HCEC 1CT (cell line): ENCODE measurements at places on chromosomes 3 and 15.

DNA sequence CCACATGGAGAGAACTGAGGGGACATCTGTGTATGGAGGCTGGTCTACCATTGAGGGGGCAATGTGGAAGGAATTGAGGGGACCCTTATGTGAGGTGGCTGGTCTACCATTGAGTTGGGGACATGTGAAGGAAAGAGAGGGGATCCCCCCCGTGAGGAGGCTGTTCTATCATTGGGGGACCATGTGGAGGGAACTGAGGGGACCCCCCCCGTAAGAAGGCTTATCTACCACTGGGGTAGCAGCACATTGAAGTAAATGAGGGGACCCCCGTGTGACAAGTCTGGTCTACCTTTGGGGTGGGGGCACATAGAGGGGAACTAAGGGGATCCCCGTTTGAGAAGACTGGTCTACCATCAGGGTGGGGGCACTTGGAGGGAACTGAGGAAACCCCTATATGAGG, 158.0 kb downstream of the FBLN2 start:
- no peak for DNase-seq

- no peak for DNase-seq
Observed at GRCh38 chr3:112365035-112365434, 32.1 kb downstream of the CD200 start.

DNA sequence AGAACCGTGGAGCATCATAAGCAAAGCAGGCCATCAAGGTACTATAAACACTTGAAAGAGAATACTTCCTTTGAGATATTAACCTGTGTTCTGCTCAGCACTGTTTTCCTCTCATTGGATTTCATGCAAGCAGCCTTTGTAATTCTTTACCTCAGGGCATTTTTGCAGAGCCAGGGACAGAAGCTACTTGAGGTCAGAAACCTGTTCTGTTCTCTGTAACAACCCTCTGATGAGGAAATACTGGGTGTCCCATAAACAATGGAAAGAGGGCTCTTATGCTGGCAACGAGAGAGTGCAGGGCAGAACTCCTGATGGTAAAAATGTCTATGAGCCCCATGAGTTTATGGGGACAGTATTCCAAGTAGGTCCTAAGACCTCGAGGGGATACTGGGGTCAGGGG, 66.0 kb downstream of the DCLK3 start:
- DNase-seq, result no peak

- peak; percentile 60 for DNase-seq
Observed at GRCh38 chr3:24460974-24461373, 33.7 kb downstream of the THRB start.

- no peak for DNase-seq
Observed at GRCh38 chr3:186998937-186999368, 68.6 kb downstream of the ST6GAL1 start.

- DNase-seq, result no peak
Observed at GRCh38 chr3:140467796-140468315, 210.0 kb upstream of the TRIM42 start.

- no peak for DNase-seq
Observed at GRCh38 chr3:85626662-85627061, 667.9 kb downstream of the CADM2 start.

- no peak for DNase-seq
Observed at GRCh38 chr3:71052716-71053115, 530.8 kb downstream of the FOXP1 start.

- no peak for DNase-seq
Observed at GRCh38 chr3:192408007-192408646, 319.2 kb downstream of the FGF12 start.

DNA sequence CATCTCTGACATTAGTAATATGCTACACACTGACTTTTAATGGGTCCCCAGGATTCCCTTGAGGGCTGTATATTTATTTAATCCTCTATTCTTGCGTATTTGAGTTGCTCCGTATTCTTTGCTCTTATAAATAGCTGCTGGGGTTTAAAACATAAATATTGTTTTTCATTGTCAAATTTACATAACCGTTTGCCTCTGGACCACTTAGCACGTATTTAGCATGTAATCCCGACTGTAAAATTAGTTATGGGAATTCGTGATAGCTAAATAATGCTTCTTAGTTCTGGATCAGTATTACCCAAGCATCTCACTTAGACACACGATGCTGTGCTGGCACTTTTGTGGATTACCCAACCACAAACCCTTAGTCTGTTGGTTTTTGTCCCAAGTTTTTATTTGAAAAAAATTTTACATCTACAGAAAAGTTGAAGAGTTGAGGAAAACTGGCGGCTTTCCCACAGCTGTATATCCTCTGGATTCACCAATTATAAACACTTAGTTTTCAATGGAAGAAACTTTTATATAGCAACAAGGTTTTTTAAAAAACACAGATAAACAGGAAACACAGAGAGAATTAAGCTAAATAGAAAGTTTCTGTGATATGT, 296.8 kb upstream of the TPM1 start:
- DNase-seq, result no peak

DNA sequence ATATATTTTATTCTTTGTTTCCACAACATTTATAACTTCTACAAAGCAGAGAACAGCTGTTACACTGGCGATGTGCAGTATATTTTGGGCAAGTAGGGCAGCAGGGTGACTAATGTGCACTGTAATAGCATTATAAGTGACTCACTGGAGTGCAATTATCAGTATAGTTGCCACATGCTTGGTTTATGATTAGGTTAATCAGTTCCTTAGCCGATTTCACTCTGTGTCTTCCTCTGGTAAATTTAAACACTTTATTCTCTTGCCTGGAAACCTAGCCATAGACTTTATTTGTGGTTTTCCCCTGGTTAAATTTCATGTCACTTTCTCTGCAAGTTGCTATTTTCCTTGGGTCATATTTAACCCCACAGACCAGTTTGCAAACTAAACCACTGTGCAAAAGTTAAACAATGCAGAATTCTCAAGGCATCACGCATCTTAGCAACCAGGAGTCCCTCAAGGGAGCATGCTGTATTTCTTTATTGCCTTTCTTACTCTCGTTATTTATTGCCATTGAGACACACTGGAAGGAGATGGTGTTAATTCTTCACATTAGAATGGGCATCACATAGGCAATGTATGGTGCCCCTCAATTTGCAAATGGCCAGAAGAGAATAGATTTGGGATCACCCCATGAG, 690.2 kb upstream of the DPPA4 start:
- peak; percentile 78 for DNase-seq

DNA sequence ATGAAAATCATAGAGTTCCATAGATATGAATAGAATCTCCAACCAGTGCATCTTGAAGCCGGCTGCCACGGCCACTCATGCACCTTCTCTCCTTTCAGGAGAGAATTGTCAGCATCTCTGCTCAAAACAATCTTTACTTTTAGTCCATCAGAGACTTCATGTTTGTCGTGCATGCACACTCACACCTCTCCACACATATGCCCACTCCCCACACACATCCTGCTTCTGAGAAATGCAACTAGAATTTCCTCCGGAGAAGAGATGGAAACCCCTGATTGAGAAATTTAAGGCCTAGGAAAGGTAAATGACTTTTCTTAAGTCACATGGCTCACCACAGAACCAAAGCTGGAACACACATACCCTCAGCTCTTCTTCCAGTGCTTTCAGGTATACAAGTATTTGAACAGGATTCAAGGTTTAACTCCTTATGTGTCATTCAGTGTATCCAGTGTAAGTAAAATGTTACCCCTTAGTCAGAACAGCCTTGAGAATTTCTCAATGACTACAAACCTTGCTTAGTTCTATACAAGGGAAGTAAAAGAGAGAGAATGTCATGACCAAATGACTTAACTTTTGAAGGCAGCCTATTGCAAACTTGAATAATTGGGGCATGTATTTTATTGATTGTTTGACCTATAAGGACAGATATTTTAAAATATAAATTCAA, 69.1 kb upstream of the TSEN2 start:
- no peak for DNase-seq

- DNase-seq, result peak; percentile 43
Observed at GRCh38 chr3:141426404-141427034, 58.2 kb downstream of the ZBTB38 start.

- DNase-seq, result no peak
Observed at GRCh38 chr15:45128971-45129639, 574 bp downstream of the DUOXA1 start.

DNA sequence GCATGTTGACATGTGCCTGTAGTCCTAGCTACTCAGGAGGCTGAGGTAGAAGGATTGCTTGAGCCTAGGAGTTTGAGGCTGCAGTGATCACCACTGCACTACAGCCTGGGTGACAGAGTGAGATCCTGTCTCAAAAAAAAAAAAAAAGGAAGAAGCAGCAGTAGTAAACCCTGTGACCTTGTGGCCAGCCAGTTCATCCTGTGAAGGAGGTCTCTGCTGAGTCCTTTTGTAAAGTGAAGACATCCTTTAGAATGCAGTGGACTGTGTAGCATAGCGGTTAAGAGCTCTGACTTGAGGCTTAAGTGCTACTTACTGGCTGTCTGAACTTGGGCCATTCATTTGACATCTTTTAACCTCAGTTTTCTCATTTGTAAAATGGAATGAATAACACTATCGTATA, 8.3 kb downstream of the EXOSC7 start:
- DNase-seq, result no peak

GRCh38 chr3:11235385-11235784, 36.8 kb upstream of the ATG7 start:
- no peak for DNase-seq

DNA sequence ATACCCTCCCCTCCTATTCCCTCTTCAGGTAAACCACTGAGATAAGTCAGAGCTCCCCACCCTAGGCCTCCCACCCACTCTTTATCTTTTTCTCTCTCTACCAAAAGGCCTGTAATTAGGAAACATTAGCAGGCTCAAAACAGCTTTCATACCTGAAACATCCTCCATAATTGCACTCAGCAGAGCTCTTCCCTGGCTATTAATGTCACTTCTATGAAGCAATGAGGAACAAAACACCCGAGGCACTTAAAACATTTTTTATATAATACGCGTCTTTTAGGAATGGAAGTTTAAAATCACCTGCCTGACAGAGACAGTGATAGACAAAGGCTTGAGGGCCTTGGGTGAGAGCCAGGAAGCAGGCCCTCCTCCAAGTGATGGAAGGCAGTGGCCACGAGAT, 138.9 kb downstream of the EPHB1 start:
- DNase-seq, result no peak

GRCh38 chr3:155572085-155572484, 172.8 kb downstream of the PLCH1 start:
- peak; percentile 14 for DNase-seq

- peak; percentile 95 for DNase-seq
Observed at GRCh38 chr15:89836267-89837133, 21.8 kb upstream of the ANPEP start.

GRCh38 chr15:40472171-40472727, 1.5 kb downstream of the CHST14 start:
- no peak for DNase-seq

GRCh38 chr3:149813367-149814281, 609 bp downstream of the RNF13 start:
- peak; percentile 39 for DNase-seq

DNA sequence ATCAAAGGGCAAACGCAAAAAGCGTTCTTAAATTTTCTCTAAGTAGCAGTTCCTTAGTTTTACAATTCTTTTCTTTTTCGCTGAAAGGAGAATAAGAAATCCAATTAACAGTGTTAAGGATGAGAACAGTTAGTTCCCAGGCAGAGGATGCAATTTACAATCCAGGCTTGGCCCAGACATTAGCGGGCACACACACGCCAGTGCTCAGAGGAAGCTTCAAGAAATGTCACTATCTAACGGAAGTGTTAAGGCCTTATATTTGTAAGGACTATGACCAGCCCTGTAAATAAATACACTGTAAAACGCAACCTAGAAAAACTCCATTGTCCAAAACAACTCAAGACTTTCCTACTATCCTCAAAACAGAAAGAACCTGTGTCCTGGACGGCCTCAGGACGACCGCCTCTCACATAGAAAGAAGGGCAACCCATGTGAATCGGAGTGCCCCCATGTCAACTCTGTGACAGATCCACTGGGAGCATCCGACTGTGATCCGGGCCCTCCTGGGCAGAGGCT, 1.3 kb downstream of the ACAP2 start:
- DNase-seq, result no peak

GRCh38 chr15:65783872-65784271, 8.2 kb downstream of the DENND4A start:
- DNase-seq, result no peak

GRCh38 chr3:38169027-38169317, 3.6 kb downstream of the OXSR1 start:
- peak; percentile 67 for DNase-seq

DNA sequence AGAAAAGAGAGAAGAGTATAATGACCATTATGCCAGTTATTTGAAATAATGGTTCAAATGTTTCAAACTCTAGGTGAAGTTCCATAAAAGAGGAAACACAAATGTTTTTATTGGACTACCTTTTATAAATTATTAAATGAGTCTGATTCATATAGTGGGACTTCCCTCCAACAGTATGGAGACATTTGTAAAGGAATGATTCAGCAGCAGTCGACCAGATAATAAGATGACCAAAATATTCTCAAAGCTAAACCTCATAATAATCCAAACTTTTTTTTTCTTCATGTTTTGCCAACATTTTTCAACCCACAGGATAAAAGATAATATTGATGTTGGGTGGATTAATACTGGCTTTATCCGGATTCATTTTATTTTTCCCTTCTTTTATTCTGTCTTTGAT, 18.8 kb downstream of the TIPARP start:
- peak; percentile 51 for DNase-seq

GRCh38 chr3:17707813-17708543, 34.5 kb downstream of the TBC1D5 start:
- DNase-seq, result peak; percentile 55

DNA sequence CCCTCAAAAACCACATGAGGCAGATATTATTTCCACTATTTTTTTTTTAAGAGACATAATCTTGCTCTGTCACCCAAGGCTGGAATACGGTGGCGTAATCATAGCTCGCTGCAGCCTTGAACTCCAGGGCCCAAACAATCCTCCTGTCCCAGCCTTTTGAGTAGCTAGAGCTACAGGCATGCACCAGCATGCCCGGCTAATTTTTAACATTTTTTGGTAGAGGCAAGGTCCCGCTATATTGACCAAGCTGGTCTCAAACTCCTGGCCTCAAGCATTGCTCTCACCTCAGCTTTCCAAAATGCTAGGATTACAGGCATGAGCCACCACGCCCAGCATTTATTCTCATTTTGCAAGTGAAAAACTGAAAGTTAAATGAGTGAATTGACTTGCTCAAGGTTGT, 50.8 kb upstream of the PIAS1 start:
- DNase-seq, result no peak

GRCh38 chr3:196590279-196590678, 21.8 kb downstream of the FBXO45 start:
- no peak for DNase-seq

DNA sequence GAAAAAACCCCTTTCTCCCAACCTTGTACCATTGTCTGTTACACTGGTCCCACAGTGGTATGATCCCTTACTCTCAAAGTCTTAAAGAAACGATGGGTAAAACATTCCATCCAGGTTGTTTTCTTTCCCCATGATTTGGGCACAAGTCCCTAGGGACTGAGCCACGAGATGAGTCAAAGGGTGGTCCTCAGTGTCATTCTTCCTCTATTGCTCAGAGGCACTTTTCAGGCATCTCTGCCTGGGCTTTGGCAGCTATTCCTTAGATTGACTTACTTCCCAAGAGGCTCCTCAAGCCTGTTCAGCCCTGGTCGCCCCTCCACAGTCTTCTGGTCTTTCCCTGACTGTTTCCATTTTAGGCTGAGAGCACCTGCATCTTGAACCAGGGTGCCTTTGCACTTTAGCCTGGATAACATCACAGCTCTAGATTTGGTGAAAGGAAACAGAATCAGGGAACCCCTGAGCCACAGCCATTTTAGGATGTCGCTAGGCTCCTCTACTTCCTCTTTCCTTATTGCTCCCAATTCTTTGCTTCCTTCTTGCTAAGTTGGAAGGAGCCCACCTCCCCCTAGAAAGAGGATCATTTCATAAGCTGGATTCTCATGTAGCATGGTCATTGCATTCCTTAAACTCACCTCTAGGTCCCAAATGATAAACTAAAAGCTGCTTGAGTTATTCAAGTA, 131.0 kb upstream of the TPRG1 start:
- no peak for DNase-seq
